Vagina (tissue), 2 donors: ENCODE measurements at places on chromosomes 4 and X.

GRCh38 chr4:100834616-100835015, 316.8 kb upstream of the EMCN start:
- DNase-seq = no peak

GRCh38 chrX:118594697-118595420, 99.2 kb downstream of the DOCK11 start:
- DNase-seq = no peak

DNA sequence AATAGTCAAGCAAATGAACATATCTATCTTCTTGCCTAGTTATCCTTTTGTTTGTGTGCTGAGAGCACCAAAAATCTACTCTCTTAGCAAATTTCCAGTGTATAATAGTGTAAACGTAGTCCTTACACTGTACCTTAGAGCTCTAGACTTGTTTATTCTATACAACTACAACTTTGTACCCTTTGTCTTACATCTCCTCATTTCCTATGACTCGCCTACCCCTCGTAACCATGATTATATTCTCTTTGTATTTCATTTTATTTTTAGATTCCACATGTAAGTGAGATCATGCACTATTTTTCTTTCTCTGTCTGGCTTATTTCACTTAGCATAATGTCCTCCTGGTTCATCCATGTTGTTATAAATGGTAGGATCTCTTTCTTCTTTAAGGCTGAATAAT, 37.6 kb downstream of the MAGEB5 start:
- no peak for DNase-seq

GRCh38 chr4:121684561-121684960, 12.2 kb downstream of the ANXA5 start:
- no peak for DNase-seq

GRCh38 chr4:15968551-15969300, 5.8 kb upstream of the FGFBP2 start:
- no peak for DNase-seq

GRCh38 chr4:86403575-86403974, 43.7 kb upstream of the MAPK10 start:
- DNase-seq = no peak

DNA sequence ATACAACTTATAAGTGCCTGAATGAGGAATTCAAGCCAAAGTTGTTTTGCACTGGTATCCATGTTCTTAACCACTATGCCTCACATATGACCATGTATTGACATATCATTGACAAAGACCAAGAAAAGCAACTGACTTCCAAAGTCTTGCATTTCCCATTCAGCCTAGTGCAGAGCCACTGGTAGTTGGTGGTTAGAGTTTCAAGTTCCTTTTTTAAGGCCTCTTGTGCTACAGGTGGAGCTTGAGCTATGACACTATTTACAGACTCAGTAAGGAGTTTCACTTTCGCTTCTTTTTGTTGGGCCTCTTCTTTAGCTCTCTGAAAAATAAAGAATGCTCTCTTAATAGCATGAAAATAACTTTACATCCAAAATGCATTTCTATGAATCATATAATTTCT, 763.0 kb downstream of the DMD start:
- no peak for DNase-seq

DNA sequence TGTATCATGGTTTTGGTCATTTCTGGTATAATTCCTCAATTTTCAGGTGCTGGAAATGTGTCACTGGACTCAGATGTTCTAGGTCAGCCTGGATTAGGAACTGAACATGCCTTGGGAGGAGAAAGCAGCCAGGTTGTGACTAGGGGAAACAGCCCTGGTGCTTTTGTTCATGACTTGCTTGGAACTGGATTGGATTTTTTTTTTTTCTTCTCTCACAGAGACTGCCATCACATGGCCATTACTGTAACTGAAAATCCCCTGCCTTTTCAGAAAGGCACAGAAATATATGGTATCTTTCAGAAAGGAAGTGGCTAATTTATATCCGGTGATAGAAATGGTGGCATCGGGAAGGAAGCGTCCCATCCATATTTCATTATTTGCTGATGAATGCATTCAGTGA, 34.6 kb downstream of the SEPTIN11 start:
- DNase-seq = no peak

DNA sequence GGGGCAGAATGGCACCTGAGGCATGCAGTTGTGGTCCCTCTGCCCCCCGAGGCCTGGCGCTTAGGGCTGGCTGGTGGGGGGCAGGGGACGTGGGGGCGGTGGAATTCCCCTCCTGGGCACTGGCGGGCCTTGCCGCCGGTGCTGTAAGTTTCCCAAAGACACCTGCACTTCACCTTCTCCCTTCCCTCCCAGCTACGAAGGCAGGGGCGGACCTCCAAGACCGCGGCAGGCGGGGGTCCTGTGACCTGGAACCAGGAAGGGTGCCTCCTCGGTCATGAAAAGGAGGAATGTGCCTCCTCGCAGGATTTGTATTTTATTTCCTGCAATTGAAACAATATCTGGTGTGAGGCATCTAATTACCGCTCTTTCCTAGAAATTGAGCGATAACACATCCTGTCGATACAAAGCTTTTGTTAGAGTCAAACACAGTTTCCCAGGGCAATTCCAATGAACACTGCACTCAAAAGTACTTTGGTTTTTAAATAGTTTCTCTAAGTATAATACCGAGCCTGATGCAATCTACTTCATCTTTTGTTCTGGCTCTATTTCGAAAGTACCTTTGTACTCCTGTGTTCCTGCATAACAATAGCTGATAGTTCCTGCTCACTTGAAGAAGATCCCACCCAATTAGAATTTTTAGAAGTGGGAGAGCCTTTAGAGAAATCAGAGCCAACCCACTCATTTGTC, 12.3 kb upstream of the ADRA2C start:
- DNase-seq = no peak

DNA sequence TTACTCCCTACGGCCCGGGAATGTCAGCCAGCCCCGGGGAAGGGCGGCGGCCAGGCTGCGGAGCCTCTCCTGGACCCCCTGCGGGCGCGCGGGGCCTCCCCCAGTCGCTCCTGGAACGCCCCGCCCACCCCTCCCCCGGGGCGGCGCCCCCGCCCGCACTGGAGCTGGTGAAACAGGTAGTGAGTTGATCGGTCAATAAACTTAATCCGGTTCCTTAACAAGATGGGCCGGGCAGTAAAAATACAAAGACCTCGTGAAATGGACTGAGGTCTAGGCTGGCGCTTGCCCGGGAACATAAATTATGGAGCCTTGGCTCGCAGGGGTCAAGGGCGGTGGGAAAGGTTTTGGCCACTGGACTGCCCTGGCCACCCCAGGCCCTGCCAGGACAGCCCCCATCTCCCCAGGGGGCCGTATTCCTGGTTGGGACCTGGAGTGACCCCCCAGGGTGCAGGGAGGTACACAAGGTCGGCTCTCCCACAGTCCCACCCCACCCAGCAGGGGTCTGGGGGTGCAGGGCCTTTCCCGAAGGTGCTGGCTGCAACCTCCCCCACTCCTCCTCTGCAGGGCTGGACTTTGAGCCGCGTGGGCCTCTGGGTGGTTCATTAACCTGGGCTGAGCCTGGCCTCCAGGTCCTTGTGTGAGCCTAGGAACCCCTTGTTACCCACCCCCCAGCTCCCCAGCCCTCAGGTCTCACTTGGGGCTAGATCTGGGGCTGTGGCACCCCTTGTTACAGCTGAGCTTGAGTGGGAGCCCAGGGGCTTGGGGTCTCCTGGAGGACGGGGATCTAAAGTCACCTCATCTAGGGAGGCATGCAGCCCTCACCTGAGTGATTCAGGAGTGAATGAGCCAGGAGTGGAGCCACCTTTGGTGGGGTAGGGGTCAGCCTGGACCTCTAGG, 2.5 kb downstream of the FGFR3 start:
- no peak for DNase-seq

DNA sequence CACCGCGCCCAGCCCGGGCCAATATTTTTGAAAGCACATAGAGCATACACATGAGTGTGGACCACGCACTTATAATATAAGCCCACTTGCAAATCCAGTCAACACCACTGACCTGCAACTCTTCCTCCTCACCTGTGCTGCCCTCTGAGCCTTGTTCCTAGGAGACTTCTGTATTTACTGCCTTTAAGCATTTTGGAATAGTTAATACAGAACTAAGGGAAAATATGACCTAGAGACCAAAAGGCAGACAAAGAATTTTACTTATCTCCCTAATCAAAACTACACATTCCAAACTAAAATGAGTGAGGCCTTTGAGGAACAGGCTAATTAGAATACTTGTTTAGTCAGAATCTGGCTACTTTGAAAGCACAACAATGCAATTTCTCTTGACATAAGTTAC, 89.1 kb downstream of the RELL1 start:
- no peak for DNase-seq

GRCh38 chrX:115713460-115713859, 152.5 kb downstream of the PLS3 start:
- DNase-seq = no peak

DNA sequence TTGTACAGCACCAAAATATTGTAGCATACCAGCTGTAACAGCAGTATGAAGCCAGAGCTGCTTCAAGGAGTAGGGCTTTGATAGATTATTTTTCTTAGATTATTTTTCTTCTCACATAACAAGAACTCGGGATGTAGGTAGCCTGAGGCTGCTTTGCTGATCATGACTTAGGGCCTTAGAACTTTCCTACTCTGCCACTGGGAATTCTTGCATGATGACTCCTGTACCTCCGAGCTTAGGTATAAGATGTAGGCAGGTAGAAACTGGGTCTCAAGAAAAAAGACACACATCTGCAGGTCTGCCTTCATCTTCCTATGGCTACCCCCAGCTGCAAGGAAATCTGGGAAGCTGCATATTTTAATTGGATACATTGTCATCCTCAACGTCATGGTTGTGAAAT, 115.9 kb upstream of the PNPLA4 start:
- no peak for DNase-seq

DNA sequence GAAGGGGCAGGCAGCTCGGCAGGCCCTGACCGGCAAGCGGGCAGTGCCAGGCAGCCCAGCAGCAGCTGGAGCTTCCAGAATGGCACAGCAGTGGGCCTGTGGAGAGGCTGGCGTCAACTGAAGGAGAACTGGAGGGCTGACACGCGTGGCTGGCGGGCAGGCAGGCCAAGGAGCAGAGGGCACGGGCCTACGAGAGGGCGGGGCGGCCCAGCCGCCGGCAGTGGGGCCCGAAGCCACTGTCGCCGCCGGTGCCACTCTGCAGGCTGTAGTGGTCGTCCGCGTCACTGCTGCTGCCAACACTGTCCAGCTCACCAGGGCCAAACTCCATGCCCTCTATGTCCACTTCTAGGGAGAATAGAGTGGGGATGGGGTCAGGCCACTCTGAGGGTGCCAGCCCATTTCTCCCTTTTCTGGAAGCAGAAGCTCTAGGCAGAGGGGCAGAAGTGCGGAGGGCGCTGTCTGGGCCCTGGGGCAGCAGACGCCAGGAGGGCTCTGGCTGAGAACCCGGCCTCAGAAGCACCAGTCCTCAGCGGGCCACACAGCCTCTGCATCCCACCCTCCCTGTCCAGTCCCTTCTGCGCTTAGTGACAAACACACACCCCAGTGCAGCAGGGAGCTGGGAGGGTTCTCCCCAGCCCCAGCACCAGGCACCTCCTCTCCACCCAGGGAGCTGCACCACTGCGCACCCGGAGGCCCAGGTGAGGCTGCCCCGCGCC, 8.6 kb upstream of the HAUS3 start:
- DNase-seq = no peak

GRCh38 chrX:12704706-12705105, 86.5 kb upstream of the PRPS2 start:
- no peak for DNase-seq

DNA sequence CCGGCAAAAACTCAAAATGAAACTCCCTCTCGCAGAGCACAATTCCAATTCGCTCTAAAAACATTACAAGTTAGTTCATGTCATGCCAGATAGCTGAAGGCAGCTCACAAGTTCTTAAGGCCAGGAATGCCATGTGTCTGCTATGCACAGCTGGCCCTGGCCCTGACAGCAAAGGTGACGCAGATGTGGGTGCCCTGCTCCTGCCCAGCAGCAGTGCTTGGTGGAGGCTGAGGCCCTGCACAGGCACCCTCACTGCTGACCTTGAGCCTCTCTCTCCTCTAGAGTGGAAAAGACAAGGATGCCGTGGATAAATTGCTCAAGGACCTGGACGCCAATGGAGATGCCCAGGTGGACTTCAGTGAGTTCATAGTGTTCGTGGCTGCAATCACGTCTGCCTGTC, 2.9 kb downstream of the S100P start:
- DNase-seq = no peak

- no peak for DNase-seq
These were observed 7.9 kb downstream of the TADA2B start for GRCh38 chr4:7051144-7051495.

DNA sequence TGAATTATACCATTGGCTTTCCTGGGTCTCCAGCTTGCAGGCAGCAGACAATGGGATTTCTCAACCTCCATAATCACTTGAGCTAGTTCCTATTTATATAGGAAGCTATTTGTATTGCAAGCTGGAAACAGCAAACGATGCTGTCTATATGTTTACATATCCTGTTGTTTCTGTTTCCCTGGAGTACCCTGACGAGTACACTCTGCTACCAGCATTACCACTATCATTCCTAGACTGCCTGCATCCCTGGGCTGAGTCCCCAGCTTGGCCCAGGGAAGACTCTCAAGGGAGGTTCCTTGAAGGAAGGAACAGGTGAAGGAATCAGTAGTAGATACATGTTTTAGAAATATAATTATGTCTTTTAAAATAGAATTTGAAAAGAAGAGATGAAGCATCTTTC, 81.4 kb downstream of the EVC2 start:
- no peak for DNase-seq

- DNase-seq = no peak
These were observed 13.6 kb upstream of the TBC1D14 start for GRCh38 chr4:6896035-6896434.

DNA sequence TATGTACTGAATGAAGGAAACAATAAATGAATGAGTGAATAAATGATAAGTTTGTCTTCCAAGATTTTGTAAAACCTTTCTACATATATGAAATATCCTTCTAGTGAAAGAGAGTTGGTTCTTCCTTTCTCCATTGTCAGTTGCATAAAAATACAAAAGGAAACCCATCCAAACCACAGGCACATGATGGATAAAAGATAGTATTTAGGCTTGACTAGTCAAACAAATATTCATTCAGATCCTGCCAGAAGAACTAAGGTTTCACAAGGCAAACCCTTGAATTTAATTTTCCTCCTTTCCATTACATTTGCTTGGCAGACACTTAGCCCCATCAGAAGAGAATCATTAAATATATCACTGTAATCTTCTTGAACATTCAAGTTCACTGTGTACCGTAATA, 208.4 kb downstream of the COL25A1 start:
- no peak for DNase-seq
